ENCODE measurements at places on chromosomes 12 and 14.

- peak; percentile 89 for DNase-seq
Observed at GRCh38 chr14:51979088-51979709, 10.1 kb upstream of the RTRAF start.

GRCh38 chr12:103442182-103442555 lies 53.6 kb downstream of the C12orf42 start:
- no peak for DNase-seq

GRCh38 chr14:50397390-50398188 lies 908 bp upstream of the CDKL1 start:
- DNase-seq = peak; percentile 21

DNA sequence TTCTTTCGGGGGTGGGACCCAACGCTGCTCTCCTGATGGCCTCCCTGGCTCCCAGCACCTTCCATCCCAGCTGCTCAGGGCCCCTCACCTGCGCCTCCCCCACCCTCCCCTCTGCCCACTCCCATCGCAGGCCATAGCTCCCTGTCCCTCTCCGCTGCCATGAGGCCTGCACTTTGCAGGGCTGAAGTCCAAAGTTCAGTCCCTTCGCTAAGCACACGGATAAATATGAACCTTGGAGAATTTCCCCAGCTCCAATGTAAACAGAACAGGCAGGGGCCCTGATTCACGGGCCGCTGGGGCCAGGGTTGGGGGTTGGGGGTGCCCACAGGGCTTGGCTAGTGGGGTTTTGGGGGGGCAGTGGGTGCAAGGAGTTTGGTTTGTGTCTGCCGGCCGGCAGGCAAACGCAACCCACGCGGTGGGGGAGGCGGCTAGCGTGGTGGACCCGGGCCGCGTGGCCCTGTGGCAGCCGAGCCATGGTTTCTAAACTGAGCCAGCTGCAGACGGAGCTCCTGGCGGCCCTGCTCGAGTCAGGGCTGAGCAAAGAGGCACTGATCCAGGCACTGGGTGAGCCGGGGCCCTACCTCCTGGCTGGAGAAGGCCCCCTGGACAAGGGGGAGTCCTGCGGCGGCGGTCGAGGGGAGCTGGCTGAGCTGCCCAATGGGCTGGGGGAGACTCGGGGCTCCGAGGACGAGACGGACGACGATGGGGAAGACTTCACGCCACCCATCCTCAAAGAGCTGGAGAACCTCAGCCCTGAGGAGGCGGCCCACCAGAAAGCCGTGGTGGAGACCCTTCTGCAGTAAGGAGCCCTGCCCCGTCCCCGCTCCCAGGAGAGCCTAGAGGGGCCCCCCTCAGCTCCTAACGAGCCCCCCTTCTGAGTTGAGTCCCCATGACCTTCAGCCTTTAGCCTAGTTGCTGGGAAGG lies at the start of gene HNF1A:
Gene HNF1A (plus strand): TSS at position 248 of the 924 bp plus-strand sequence. CDS start 226 bp downstream, at position 474.
- no peak for DNase-seq

- no peak for DNase-seq
Observed at GRCh38 chr14:85921241-85921640, 391.3 kb downstream of the FLRT2 start.

GRCh38 chr14:22837114-22837749 lies 847 bp downstream of the MMP14 start:
- no peak for DNase-seq

DNA sequence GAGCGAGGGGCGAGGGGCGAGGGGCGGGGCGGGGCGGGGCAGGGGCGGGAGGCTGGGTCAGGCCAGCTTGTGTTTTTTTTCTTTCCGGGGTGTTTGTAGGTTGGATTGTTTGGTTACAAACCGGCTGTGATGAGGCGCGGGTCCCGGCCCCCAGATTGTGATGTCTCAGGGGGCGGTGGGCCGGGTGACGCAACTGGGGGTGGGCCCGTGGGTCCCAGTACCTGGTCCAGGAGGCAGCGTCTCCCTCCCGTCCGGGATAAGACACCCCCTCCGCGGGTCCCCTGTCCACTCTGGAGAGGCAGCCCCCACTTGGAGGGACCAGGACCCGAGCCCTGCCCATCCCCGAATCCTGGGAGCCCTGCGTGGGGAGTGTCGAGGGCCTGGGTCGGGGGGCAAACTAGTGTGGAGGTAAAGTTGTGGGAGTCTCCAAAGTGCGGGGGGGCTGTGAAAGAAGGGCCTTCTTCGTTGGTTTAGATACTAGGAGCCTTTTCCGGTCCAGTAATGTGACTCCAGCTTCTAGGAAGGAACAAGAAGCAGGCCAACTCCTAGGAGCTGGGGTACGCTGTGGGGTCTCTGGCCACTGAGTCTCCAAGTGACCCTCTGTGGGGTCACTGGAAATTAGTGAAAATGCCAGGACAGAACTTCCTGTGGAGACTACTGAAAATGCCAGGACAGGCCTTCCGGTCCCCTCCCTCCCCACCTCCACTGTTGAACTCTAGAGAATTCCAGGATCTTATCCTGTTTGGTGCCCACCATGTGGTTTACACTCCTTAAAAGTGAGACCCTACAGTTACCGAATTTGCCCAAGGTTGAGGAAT lies 579 bp upstream of the CLMN start:
- DNase-seq = no peak

DNA sequence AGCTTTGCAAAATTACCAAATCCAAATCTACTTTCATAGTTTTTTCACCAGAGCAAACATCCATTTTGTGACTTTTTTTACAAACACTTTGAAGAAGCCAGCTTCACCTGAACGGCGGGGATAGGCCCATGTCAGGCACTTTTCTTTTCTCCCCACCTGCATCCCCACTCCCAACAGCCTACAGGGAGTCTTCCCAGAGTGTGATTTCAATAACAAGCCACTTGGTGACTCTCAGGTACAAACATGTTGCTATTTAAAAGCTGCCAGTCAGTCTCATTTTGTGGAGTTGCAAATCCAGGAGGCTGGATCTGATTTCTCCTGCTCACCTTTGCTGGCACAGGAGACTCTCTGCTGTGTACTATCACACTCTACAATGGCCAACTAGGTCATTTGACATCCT lies 285.5 kb downstream of the KCNH5 start:
- DNase-seq = no peak

DNA sequence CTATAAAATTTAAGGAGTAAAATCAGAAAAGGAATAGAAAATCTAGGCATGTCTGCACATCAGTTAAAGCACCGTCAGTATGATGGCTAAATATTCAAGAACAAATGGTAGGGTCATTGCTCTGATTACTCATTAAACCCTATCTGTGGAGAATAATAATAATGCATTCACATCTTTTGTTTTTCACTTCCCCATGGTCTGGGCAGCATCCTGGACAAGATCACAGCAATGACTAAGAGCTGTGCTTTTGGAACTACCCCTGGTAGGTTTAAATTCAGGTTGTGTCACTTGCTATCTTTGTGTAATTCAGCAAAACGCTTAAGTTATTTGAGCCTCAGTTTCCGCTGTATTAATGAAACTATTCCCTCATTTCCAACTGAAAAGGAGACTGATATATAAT lies 33.1 kb downstream of the C12orf42 start:
- DNase-seq = no peak

- no peak for DNase-seq
Observed at GRCh38 chr12:91249518-91250272, 67.1 kb upstream of the DCN start.

DNA sequence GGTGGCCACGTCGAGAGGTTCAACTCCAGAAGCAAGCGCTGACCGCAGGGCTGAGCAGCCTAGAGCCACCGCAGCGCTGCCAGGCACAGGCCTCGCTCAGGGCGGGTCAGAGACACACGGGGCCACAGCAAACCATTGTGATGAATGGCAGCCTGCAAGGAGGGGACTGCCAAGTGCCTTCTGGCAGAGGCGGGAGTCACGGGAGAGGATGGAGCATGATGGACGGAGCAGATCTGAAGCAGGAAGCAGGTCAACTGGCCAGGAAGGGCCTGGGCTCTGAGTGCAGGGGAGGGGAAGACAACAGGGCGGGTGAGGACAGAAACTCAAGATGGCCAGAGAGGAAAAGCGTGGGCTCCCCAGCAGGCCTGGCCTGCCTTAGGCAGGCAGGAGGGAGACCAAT lies 49.8 kb downstream of the CDC42BPB start:
- no peak for DNase-seq

DNA sequence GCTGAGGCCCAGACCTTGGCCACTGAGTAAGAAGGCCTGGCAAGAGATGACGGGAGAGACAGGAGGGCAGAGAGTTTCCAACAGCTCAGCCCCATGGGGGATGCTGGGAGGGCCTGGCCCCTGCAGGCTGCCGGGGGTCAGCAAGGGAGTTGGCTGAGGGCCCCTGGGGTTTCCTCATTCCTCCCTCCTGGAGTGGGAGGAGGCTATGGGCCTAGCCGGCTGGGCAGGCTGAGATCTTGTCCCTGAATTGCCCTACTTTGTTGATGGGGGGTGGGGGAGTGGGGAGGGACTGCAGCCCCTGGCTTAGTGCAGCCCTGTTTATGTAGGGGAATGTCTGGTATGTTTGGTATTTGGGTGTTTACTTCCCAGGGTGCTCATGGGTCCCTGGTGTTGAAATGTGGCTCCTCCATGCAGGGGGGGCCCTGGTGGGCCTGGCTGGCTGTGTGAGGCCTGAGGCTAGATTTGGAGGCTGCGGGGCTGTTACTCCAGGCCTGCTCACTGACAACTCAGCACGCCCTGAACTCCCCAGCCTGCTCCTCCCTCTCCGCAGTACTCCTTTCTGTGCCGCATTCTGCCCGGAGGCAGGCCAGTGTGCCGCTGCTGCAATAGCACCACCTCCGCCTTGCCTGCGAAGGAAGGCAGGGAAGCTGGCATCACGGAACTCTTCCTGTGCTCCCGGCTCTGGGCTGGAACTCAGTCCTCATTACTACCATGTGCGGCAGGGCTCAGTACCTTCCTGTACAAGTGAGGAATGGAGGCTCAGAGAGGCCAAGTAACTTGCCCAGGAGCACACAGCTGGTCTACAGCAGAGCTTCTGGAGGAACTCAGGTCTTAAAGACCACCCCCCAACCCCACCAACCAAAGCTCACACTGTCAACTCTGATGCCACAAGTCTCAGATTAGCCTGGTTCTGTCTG lies 25.3 kb downstream of the JDP2 start:
- no peak for DNase-seq

DNA sequence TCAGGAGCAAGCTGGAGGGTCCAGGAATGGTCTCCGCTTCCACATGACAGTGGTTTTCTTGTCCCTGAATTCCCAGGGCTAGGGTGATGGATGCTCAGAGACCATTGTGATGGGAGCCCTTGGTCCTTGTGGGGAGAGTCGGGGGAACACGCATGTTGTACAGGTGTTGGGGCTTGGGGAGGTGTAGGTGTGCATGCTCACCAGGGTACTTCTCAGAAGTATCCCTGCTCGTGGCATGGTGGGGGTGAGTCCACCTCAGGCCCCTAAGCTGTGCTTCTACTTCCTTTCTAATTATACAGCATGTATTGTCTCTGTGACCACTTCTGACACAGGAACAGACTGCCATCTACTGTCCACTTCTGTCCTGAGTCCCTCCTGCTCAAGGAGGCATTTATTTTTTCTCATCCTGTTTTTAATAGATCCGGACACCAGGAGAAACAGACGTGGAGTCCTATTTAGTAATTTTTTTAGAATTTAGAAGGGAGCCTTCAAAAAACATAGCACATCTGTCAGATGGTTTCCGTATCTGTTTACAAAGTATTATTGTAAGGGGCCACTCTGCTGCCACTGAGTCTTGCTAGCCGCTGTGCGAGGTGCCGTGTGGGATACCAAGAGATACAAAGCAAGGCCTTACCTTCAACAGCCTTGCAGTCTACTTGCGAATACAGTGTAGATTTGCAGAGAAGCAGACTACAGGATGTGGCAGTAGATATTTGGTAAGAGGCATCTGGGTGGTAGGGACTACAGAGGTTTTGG lies 10.5 kb downstream of the NTF3 start:
- DNase-seq = no peak

- DNase-seq = peak; percentile 54
Observed at GRCh38 chr12:121580959-121581685, at the start of gene KDM2B. Gene KDM2B (minus strand): TSS chr12:121581023. CDS start chr12:121580911, 112 bp downstream.
